Stimulated activated CD4-positive, alpha-beta T cell treated with anti-CD3 and anti-CD28 coated beads, TNF-alpha, amount 100 ng/mL, for 1 hour (primary cell): ENCODE measurements at places on chromosomes 3 and 15.

DNA sequence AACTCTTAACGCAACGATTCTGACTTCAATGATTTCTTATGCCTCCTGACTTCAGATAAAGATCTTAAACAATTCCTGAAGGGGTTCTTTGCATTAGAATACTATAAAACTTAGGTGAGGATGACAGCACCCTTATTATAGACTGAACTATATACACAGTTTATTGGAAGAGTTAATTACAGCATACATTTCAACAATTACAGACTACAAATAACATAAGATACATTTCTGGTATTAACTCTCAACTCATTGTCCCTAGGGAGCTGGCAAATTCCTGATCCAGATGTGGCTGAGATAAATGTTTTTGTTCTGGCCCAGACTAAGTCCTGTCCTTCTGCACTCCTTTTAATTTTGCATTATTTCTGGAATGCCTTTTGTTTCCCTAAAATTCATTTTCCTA, 155.5 kb upstream of the TMC3 start:
- no peak for DNase-seq

DNA sequence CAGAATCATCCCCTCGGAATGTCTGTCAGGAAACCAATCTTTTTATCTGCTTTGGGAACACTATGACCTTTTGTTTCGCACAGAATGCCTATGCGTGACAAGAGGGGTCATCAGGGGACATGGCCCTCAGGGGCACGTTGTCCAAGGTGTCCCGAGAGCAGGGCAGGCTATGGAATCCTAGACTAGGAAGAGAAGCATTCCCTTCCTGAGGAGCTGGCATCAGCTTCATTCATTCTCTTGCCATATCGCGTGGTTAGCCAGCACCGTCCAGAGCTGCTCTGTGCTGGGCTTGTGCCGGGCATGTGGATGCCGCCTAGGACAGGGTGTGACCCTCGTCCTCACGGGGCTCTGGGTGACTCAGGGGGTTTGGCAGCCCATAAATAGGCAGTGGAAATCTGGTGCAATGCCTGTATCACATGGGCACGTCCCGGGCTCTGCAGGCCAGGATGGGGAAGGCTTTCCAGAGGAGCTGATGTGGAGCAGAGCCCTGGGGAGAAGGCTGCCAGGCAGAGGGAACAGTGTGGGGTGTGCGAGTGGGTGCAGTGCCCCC, 117.8 kb downstream of the TMEM266 start:
- DNase-seq = no peak

GRCh38 chr15:89822026-89822425, 7.4 kb upstream of the ANPEP start:
- no peak for DNase-seq

- DNase-seq = no peak
Observed at GRCh38 chr3:149000206-149000745, 8.9 kb downstream of the GYG1 start.

- DNase-seq = no peak
Observed at GRCh38 chr3:36957862-36958686, 13.2 kb upstream of the TRANK1 start.

DNA sequence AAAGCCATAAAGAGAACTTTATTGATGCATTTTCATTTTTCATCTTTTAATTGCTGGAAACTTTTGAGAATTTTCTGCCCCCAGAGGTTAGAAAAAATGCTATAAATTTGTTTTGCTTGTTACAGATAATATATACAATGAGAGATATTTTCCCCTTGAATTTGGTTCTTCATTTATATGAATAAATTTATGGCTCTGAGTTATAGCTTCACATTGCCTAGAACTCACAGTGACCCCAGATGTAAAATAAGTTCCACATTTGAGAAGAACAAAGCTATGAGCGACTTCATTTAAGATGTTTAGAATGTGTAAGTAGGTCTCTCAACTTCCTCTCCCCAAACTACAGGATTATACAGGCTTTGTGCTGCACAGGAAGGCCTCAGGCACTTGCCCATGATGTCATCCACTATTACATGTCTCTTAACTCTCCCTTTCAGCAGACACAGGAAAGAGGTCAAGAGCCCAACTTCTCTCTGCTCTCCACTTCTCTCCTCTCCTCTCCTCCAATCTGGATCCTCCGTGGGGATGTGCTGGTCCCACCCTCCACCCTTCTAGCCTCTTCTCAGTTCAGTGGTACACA, 92.8 kb downstream of the DUT start:
- no peak for DNase-seq

DNA sequence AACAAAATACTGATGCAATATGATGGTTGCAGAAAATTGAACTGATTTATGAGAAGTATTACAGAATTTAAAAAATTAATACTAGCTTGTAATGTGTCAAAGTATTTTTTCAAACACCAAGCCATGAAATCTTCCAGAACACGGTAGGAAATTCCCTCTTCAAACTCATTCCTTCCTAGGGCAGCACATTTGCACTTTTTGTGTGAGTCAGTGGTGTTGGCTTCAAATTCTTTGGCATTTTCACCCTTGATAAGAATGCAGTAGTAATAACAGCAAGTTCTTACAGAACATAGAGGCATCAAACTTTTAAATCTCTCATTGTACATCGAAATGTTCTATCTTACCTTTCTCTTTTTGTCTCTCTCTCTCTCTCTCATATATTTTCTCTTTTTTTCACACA, 191.8 kb downstream of the CGGBP1 start:
- no peak for DNase-seq

- no peak for DNase-seq
Observed at GRCh38 chr3:121883507-121883906, 10.7 kb upstream of the SLC15A2 start.

DNA sequence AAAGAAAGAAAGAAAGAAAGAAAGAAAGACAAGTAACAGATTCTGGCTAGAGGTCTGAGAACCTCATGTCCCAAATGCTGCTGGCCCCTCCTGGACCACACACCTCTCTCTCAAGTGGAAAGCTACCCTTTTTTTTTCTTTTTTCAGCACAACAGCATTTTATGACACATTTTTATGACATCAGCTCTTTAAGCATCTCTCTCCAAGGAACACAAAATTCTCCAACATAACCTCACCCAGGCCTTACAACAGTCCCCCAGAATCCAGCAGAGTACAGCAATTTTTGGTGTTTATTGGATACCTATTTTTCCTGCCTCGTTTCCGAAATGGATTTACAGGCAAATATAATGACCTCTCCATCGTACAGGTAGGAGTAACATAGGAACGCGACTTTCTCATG, 11.2 kb upstream of the NTRK3 start:
- DNase-seq = no peak

DNA sequence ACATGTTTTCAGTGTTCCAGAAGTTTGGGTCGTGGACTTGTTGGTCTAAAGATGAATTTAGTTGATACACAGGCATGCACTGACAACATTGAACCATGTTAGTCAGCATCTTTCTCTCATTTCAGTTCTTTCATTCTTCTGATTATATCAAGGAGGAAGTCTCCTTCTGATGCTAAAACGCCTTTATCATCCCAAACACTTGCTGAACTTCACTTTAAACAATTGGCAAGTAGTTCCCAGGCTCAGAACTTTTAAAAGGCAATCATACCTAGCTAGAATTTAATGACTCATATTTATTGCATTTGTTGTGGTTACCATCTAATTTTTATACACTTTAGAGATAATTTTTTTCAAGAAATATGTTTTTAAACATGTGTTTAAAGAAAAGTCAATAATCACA, 15.9 kb downstream of the LMCD1 start:
- no peak for DNase-seq

DNA sequence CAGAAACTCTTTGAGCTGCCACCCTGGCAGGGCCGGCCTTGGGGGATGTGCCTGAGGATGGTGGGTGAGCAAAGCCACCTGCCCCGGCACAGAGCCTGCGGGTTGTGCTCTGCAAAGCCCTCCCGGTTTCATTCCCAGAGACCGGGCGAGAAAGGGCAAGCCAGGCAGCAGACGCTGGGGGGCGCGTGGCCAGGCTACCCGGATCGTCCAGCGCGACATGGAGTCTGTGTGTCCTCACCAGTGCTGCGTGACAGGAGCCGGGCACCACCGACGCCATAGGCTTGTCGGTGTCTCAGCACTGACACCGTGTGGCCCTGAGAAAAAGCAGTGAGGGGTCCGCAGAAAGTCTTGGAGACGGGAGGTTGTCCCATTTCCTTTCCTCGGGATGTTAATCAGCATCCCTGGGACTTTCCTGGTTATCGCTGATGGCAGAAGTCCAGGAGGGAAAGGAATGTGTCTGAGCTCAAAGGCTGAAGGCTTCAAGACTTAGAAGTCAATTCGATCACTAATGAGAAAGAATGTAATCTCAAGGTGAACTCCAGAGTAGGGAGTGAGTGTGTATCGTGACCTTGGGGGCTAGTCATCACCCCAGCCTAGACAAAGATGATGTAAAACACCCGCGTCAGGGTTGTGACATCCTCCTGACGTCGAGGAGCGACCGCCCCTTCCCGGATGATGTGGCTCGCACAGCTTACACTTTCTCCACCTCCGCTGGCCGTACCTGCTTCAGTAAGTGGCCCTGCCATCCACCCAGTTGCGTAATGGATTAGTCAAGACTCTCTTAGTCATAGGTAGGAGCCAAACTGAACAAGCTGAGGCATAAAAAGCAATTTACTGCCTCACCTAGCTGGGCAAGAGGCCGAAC, 36.3 kb upstream of the PLA2G4E start:
- peak; percentile 24 for DNase-seq

DNA sequence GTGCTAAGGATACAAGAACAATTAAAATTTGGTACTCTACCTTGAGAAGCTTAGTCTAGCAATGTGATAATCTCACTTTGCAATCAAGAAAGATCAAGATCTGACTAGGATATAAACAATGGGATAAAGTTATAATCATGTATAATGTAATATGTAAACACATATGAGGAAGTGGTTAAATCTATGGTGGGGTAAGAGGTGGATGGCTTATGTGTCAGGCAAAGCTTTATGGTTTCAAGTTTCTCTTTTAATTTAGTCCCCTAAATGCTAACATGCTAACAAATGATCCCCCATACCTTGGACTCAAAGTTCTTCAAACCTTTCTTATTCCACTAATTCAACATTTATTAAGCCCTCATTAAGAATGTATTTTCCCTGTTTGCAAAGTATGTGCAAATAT, 2.5 kb downstream of the RSL24D1 start:
- DNase-seq = no peak
